ENCODE measurements at places on chromosomes 16 and 17.

DNA sequence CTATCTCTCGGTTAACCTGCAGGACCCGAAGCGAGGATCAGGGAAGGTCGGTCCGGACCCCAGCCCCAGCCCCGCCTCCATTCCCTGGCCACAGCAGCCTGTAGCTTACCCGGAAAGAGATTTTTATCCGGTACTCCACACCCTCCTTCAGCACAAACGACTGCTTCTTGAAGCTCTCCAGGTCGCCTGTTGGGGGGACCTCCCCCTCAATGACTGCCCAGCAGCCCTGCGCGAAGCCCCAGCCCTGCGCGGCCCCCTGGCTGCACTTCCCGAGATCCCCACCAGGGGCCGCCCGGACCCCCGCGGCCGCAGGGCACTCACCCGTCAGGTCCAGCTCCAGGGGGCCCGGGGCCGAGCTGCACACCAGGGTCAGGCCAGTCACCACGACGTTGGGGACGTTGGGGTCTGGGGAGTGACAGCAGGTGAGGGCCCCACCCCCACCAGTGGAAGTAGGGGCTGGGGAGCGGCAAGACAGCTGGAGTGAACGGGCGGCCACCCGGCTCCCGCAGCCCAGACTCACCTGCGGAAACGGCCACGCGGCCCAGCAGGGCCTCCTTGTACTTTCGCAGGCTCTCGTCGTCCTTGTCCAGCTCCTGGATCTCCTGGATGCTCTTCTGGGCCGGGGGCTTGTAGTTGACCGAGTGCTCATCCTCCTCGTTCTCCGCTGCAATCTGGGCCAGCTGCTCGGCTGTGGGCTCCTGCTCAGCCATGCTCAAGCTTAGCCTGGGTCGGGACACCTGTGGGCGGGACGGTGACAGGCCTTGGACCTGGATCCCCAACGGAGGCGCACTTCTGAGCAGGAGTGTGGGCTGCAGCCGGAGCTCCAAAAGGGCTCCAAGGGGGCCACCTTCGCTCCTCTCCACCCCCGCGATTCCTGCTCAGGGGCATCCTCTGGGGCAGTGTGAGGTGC, 1.7 kb downstream of the ARHGDIA start:
- peak overlapping the region; percentile 88 for H3K4me3 ChIP-seq
- DNase-seq: peak; percentile 45
- no peaks in the 10 kb centered on the region for H3K36me3 ChIP-seq
- no peaks in the 10 kb centered on the region for H3K27me3 ChIP-seq

DNA sequence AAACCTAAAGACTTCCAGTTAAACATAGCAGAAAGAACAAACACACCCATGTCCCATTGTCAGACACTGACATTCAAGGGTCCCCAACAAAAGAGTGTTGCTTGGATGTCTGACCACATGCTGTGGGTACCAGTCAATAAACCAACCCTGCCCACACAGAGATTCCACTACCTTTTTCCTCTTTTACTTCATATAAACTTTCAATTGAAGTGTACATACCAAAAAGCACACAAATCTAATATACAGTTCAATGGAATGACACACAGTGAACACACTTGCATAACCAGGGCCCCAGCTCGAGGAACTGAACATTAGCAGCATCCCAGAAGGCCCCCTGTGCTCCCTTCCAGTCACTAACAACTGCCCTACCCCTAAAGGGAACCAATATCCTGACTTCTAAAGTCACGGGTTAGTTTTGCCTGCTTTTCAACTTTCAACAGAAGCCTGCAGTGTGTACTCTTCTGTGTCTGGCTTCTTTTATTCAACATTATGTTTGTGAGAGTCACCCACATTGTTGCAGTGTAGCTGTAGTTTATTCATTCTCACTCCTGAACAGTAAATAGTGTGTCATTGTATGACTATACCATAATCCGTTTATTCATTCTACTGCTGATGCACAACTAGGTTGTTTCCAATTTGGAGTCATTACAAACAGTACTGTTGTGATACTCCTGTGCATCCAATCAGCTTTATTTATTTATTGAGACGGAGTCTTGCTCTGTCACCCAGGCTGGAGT, 18.0 kb downstream of the CFDP1 start:
- no peak overlapping the region for H3K4me3 ChIP-seq
- H3K36me3 ChIP-seq: peaks cover 3% of the 10 kb centered on the region
- no peak overlapping the region for H3K27ac ChIP-seq
- no peak for DNase-seq

DNA sequence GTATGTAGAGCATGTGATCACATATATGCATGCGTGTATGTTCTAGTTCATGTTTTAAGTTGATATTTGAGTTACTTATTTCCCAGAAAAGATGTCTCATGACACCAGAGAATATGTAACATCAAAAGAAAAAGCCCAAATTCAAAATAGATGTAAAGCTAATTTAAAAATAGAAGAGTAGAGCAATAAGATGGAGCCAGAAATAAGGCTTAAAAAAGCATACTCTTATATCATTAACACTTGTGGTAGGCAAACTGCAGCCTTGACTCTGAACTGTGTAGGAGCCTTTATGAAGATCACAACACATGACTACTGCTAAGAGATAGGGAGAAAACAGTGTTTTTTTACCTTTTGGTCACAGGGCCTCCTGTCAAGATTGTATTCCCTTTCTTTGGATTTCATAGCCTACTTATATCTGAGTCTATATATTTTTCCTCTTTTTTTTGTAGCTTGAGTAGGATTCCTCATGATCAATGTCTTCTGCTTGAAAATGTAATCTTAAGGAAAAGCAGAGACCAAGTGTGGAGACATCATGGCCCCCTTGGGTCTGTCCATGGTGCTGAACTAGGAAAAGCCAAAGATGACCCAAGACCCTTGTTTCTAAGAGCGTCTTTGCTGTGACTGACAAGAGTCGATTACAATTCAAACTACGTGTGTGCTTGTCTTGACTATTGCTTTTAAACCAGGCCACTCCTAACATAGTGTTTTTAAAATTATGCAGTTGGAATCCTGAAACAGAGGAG, 390.4 kb downstream of the SHISA9 start:
- no peaks in the 10 kb centered on the region for H3K27me3 ChIP-seq
- DNase-seq: no peak
- no peaks in the 10 kb centered on the region for H3K36me3 ChIP-seq
- H3K4me3 ChIP-seq: no peak overlapping the region

- no peak overlapping the region for H3K27ac ChIP-seq
- H3K27me3 ChIP-seq: no peaks in the 10 kb centered on the region
- H3K4me1 ChIP-seq: no peaks in the 10 kb centered on the region
- DNase-seq: no peak
- H3K4me3 ChIP-seq: no peak overlapping the region
Observed at GRCh38 chr17:56178203-56178602, 24.9 kb downstream of the ANKFN1 start.

DNA sequence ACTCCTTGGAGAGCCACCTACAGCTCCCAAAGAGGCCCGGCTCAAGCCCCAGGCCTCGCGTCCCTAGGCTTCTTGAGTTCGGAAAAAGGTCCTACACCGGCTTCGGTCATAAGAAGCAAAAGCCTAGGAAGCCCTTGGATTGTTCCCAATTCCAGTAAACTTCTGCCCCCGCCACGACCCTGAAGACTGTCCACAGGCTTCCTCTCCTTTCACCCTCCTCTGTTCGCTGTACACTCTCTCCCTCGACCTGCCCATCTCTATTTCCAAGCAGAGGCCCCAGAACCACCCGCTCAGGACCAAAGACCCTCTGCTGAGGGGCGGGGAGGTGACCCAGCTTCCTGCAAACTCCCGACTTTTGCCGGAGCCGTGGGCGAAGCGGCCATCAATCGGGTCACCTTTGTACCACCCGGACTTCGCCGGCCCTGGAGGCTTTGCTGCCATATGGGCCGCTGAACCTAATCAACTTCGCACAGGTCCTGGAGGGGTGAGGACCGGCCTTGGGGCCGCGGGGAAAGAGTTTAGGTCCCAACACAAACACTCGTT, 2.7 kb downstream of the HOXB2 start:
- H3K36me3 ChIP-seq: no peaks in the 10 kb centered on the region
- no peaks in the 10 kb centered on the region for H3K27me3 ChIP-seq
- peaks cover under 1% of the 10 kb centered on the region for H3K4me1 ChIP-seq
- DNase-seq: no peak
- H3K4me3 ChIP-seq: peak overlapping the region; percentile 62

DNA sequence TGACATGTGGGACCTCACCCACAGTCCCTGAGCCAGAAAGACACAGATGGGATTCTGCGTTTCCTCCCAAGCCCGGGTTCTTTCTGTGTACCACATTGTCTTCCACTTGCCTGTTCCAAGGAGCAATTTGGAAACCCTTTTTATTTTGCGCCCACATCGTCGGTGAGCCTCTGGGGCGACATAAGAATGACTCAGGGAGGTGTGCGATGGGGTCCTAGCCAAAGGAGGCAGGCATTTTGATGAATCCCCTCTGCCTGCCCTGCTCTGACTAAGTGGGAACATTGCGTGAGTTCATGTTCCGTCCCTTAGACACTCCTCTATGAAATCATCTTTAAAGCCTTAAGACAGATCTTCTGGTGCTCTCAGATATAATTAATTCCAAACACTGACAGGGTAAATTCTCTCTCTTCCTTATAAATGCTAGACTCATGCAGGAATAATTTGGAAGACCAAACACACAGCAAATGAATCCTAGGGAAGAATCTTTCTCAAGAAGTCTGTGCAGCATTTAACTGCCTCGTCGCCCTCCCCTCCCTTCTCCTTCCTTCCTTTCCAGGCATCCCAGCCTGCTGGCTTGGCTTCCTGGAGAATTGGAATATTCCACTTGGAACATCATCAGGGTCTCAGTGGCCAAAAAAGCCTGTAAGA, 52.7 kb upstream of the FOXF1 start:
- H3K27me3 ChIP-seq: no peaks in the 10 kb centered on the region
- H3K36me3 ChIP-seq: no peaks in the 10 kb centered on the region
- H3K4me1 ChIP-seq: no peaks in the 10 kb centered on the region
- peak overlapping the region; percentile 59 for H3K27ac ChIP-seq

DNA sequence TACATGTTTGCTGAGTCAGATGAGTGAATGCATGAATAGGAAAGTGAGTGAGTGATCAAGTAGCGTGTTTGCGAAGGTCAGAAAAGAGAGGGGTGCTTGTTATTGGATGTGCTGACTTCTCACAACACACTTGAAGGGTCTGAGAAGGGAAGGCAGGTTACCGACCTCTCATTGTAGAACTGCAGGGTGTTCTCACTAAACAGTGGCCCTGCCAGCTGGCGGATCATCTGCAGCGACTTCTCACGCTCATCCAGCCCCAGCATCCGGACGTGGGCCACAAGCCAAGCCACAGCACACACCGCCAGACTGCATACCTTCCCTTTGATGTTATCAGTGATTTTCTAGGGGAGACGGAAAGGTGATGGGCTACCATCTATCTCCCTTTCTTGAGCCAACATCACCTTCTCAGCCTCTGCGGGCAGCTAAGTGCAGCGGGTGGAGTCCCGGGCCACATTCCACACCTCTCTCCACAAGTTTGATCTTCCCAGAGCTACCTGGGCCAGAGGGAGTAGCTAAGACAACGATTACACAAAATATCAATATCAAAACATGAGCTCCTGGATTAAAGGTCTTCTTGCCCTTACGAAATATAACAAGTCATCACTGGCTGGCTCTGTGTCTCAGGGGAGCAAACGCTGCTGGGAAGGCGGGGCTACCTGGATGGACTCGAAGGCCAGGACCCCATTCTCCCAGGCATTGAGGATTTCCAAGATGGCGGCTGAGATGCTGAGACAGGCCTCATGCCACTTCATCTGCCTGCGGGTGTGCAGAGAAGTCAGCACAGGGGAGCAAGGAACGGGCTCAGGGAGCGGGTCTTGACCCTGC, 11.0 kb downstream of the CSF3 start:
- H3K4me1 ChIP-seq: peaks cover 24% of the 10 kb centered on the region
- no peak overlapping the region for H3K27ac ChIP-seq
- no peak for DNase-seq
- H3K27me3 ChIP-seq: no peaks in the 10 kb centered on the region
- H3K36me3 ChIP-seq: peaks cover 5% of the 10 kb centered on the region
